ENCODE measurements at places on chromosomes 7 and 10. TPM values are rescaled to one million over a fixed set of nuclear protein-coding genes. Genes with fewer than 3 reads are reported as not detected.
A peak's percentile ranks its signal among the peaks of the same experiment; 100 is the strongest.

The TRPV5 gene
- total RNA-seq: not detected

The UTF1 gene
- total RNA-seq: not detected

The IDI2 gene
- total RNA-seq: not detected

DNA sequence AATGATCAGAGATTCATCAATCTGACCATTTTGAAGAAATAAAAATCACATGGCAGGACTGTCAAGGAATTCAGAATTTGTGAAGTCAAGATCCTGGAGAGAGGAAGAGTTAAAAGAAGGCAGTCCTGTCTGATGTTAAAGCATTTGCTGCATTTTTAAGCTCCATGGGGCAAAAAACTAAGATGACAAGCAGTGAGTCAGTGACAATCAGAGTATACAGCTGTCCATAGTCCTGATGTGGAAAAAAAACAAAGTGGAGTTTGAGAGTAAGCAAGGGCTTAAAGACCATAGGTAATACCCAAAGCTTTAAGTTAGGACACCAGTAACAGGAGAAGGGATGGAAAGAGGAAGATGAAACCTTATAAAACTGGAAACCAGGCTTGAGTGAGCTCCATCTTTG lies 412.7 kb upstream of the ANKRD30A start:
- no peak for DNase-seq
- no peaks in the 10 kb centered on the region for H3K4me1 ChIP-seq
- H3K4me3 ChIP-seq: no peak overlapping the region

DNA sequence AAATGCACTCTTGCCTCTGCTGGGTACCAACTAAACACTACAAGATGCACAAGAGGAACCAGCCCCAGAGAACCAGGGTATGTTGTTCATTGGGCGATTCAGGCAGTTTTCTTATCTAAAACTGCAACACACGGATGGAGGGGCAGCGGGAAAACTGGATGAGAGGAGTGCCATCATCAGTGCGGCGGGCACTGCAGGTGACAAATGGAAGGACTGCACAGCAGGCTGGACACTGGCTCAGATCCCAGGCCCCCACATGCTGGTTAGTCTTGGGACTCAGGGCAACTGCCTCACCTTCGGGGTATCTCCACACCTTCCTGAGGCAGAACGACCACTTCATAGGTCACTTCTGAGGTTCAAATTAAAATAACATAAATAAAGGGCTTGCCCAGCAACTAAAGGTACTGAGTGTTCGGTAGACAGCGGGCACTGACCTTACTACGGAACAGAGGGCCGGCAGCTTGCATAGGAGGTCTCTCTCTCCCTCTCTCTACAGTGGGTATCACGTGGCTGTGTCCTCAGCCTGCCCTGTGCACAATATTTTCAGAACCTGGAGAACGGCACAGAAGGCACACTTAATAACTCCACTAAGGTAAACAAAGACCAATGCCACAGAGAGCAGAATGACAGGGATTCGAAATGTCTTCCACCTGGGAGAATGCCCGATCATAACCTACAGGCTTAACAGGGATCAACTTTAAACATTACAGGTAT lies 72.1 kb downstream of the GRB10 start:
- H3K27me3 ChIP-seq: no peaks in the 10 kb centered on the region
- H3K4me3 ChIP-seq: no peak overlapping the region
- H3K4me1 ChIP-seq: no peaks in the 10 kb centered on the region
- H3K27ac ChIP-seq: no peak overlapping the region
- DNase-seq: no peak

DNA sequence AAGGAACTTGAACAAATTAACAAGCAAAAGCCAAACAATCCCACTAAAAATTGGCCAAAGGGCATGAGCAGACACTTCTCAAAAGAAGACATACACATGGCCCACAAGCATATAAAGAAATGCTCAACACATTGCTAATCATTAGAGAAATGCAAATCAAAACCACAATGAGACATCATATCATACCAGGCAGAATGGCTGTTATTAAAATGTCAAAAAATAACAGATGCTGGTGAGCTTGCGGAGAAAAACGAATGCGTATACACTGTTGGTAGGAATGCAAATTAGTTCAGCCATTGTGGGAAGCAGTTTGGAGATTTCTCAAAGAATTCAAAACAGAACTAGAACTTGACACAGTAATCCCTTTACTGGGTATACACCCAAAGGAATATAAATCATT lies 311.7 kb upstream of the HPS1 start:
- H3K36me3 ChIP-seq: no peaks in the 10 kb centered on the region
- H3K4me3 ChIP-seq: no peak overlapping the region
- no peaks in the 10 kb centered on the region for H3K27me3 ChIP-seq
- no peaks in the 10 kb centered on the region for H3K4me1 ChIP-seq

- H3K4me3 ChIP-seq: no peak overlapping the region
- no peak overlapping the region for H3K27ac ChIP-seq
- H3K4me1 ChIP-seq: no peaks in the 10 kb centered on the region
- peaks cover 1% of the 10 kb centered on the region for H3K36me3 ChIP-seq
- DNase-seq: no peak
Observed at GRCh38 chr7:141610671-141611070, 59.5 kb downstream of the AGK start.

- no peak overlapping the region for H3K27ac ChIP-seq
- H3K27me3 ChIP-seq: no peaks in the 10 kb centered on the region
- H3K4me3 ChIP-seq: no peak overlapping the region
- H3K4me1 ChIP-seq: no peaks in the 10 kb centered on the region
- no peaks in the 10 kb centered on the region for H3K36me3 ChIP-seq
- peak; percentile 22 for DNase-seq
Observed at GRCh38 chr10:111360260-111360925, 283.6 kb downstream of the ADRA2A start.

DNA sequence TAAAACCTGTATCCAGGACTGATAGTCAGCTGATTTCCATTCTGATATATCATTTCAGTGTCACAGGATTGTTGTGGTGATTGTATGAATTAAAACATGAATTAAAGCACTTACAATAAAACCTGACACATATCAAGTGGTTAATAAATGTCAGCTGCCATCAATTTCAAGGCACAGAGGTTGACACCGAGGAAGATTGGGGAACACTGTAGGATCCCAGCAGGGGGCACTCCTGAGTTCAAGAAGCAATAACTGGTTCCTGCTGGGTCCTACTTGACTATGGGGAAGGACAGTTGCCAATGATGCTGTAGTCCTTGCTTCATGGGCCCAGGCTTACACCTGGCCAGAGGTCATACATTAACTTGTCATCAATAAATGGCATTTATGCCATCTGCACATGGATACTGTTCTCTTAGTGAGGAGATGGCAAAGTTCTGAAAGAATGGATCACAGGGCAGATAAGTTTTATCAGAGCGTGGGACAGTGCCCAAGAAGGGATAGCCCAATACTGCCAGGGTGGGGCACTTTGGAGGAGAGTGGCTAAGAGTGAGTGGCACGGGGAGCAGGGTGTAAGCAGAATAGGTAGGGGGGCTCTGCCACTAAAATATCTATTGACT lies 24.1 kb downstream of the FZD1 start:
- no peaks in the 10 kb centered on the region for H3K27me3 ChIP-seq
- no peak overlapping the region for H3K4me3 ChIP-seq
- H3K27ac ChIP-seq: no peak overlapping the region
- no peak for DNase-seq

DNA sequence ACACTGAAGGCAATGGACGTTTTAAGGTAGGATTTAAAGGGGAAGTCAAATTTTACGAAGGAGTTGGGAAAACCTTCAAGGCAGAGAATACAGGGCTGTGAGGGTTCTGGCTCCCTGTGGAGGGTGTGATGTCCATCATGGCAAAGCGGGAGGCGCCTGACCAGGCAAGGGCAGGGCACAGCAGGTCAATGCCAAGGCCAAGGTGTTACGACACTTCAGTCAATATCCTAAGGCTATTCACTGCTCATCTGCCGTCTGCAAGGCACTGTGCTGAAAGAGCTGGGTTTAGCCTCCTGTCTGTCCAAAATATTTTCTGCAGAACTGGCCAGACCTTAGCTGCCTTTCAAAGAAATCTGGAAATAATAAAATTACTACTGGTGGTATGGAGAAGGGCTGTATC lies 297.9 kb upstream of the MGMT start:
- H3K27ac ChIP-seq: no peak overlapping the region
- H3K4me1 ChIP-seq: no peaks in the 10 kb centered on the region
- no peak overlapping the region for H3K4me3 ChIP-seq
- no peaks in the 10 kb centered on the region for H3K36me3 ChIP-seq
- DNase-seq: no peak
- no peaks in the 10 kb centered on the region for H3K27me3 ChIP-seq

DNA sequence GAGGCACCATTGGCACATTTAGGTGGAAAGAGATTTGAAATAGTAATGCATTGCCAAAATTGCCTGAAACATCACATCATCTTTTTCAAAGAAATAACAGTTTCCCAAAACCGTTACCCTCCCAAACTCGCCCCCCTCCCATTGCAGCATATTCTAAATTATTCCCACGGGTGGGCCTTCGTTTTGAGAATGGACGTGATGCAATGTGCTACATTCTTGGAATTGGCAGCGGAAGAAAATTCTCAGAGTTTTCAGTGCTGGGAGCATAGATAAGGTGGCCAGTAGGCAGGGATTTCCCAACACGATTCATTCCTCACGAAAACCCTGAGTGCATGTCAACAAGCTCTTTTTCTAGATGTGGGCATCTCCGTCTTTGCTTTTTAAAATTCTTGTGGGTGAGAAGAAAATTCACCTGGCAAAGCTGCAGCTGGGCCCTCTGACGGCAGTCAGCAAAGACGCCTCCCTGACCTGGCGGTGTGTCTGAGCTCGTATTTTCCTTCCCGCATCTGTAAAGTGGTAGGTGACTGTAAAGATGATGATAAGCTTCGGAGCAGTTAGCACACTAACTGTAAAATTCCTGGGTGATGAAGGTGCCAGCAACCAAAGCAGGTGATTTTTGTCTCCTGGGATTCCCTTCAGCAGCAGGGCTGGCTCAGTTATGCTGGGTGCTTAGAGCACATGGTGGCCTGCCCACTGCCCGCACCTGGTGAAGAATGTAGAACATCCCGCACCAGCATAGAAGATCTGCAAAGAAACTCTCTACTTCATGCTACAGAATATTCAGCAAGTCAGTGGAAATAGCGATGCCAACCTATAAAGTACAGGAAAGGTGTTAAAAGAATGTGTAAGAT lies 141.9 kb upstream of the KLF6 start:
- DNase-seq: no peak
- no peak overlapping the region for H3K27ac ChIP-seq
- no peaks in the 10 kb centered on the region for H3K4me1 ChIP-seq
- H3K36me3 ChIP-seq: no peaks in the 10 kb centered on the region
- H3K27me3 ChIP-seq: no peaks in the 10 kb centered on the region

GRCh38 chr10:92181575-92181974 lies 109.3 kb downstream of the CPEB3 start:
- H3K27me3 ChIP-seq: no peaks in the 10 kb centered on the region
- H3K4me1 ChIP-seq: peaks cover 5% of the 10 kb centered on the region
- DNase-seq: peak; percentile 19
- no peak overlapping the region for H3K4me3 ChIP-seq
- peaks cover 6% of the 10 kb centered on the region for H3K36me3 ChIP-seq

- peaks cover 51% of the 10 kb centered on the region for H3K4me1 ChIP-seq
- no peak overlapping the region for H3K4me3 ChIP-seq
- no peaks in the 10 kb centered on the region for H3K27me3 ChIP-seq
- no peaks in the 10 kb centered on the region for H3K36me3 ChIP-seq
- DNase-seq: peak; percentile 78
Observed at GRCh38 chr10:72337039-72337629, 17.6 kb downstream of the DNAJB12 start.

GRCh38 chr7:127708788-127709187 lies 56.8 kb downstream of the SND1 start:
- DNase-seq: peak; percentile 82
- no peak overlapping the region for H3K27ac ChIP-seq
- peaks cover 69% of the 10 kb centered on the region for H3K36me3 ChIP-seq
- no peak overlapping the region for H3K4me3 ChIP-seq
- no peaks in the 10 kb centered on the region for H3K27me3 ChIP-seq

DNA sequence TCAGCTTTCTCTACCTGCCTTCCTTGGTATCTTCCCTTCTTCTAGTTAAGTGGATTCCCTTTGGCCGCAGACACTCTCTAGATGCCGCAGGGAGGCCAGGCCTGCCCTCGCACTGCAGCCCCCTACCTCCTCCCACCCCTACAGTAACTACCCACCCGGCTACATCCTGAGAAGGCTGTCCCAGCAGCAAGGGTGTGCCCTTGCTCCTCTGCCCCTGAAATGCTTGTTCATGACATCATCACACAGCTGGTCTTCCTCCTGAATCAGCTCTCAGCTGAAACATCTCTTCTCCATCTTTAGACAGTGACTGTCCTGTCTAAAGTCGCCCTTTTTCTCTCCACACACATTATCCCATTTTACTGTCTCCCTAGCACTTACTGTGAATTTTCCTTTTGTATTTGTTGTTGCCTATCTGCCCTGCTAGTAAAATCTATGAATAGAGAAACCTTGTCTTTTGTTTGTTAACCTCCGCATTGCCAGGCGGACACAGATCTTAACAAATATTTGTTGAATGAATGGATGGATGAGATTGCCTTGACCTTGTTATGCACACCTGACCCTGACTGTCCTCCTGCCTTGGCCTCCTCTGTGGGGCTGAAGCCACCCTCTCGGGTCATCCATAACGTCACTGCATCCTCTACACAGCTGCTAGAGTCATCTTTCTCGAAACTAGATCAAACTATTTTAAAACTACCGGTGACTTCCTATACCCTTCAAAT lies 108.9 kb upstream of the GATA3 start:
- H3K27me3 ChIP-seq: no peaks in the 10 kb centered on the region
- no peak overlapping the region for H3K27ac ChIP-seq
- no peaks in the 10 kb centered on the region for H3K4me1 ChIP-seq
- no peak overlapping the region for H3K4me3 ChIP-seq
- no peaks in the 10 kb centered on the region for H3K36me3 ChIP-seq

All from B cell (primary cell).